ENCODE measurements at places on chromosomes 13 and 19.

DNA sequence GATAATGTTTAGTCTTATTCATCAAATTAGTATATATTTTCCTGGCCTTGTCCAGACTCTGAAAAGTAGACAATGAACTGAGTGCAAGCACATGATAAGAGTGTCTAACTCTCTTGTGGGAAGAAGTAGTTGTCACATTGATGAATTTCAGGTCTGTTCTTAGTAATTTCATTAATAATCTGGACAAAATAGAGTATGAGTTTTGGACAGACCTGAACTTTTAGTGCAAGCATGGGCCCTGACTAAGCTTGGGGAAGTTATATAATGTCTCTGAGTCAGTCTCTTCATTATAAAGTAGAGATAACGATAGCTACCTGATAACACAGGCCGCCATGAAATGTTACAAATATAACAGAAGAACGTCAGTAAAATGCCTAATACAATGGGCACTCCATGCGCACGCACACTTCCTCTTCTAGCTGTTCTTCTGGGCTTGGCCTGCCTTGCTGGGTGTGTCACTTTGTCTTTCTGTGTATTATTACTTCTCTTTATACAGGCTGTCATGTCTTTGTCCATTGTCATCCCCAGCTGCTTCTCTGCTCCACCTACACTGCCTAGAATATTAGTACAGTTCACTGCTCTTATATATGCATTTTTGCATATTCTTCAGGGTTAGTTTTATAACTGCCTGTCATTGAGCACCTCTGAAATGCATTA, 129.1 kb upstream of the HTR2A start:
- no peak for DNase-seq

DNA sequence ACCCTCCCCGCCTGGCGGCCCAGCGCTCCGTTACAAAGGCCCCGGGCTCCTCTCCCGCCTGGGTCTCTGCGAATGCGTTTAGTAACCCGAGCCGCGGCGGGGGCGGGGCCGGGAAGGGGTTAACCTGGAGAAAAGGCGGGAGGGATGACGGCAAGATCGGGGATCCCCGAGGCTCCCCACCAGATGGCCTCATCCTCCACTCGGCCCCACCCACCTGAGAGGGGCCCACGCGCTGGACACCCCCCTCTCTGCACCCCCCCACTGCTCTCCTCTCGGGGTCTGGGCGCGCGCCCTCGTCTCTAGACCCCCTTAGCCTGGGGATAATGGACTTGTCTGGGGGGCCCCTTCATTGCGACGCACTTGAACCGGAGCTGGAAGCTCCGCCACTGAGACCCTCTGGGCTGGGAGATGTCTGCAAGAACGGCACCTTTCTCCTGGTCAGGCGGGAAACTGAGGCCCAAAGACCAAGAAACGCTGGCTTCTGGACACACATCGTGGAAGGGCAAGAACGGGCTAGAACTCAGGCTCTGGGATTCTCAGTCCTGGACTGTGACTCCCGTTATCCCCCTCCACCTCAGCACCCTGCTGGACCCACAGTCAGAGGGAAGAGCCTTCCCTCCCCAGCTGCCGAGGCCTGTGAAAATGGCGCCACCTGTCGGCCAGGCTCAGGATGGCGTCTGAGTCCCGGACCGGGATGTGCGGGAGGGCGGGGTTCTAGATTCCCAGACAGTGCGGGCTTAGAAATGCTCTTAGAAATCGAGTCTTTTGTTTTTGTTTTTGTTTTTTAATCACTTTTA, 2.9 kb upstream of the LTBP4 start:
- peak; percentile 86 for DNase-seq

GRCh38 chr19:18425515-18426415, 6.6 kb downstream of the SSBP4 start:
- no peak for DNase-seq

DNA sequence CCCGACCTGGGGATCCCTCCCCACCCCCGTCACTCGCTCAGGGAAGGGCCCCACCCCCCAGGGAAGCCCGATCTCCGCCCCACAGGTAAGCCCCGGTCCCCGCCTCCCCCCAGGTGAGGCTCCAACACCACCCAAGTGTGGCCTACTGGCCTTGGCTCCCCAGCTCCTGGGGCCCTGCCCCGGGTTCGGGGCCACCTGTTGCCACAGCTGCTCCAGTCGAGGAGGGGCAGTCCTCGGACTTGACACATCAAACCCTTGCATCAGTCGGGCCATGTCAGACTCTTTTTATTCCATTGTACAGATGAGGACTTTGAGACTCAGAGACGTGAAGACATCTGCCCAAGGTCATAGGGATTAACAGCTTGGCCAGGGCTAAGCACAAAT, 512 bp downstream of the CC2D1A start:
- DNase-seq: peak; percentile 24

DNA sequence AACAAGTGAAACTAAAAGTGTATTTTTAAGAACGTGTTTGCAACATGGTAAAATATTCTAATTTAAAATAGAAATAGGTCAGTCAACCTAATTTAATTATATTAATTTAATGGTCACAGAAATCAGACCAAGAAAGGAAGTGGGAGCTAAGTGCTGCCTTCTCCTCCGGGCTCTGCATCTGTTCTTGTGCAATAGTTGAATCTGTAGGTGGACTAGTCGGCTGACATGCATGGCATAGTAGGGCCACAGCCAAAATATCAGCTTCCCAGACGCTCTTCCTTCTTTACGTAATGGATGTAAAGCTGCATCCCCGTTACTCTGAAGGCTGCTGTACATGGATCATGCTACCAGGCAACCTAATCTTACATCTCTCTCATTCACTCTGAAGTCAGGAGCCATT, 47.3 kb downstream of the COL4A1 start:
- no peak for DNase-seq

GRCh38 chr13:33168321-33168960, 117.1 kb downstream of the STARD13 start:
- no peak for DNase-seq

DNA sequence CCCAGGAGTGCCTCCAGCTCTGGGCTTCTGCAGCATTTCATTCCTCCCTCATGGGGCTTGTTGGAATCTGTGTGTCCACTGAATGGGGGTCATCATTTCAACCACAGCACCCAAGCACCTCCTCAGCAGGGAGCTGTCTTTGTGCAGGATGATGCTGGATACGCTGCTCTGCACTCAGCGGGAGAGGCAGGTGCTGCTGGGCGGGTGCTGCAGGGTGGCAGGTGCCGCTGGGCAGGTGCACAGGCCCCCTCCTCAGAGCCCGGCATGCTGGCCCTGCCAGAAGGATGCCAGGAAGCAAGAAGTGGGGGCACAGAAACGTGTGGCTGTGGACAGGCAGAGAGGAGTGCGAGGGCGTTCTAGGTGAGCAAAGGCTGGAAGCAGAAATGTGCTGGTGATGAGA, 121.8 kb upstream of the VSTM2B start:
- no peak for DNase-seq

Data from stimulated activated CD4-positive, alpha-beta T cell treated with anti-CD3 and anti-CD28 coated beads, TNF-alpha, amount 100 ng/mL, for 1 hour (primary cell).